ENCODE measurements at places on chromosomes 12 and 14. TPM values are rescaled to one million over a fixed set of nuclear protein-coding genes. Genes with fewer than 3 reads are reported as not detected.

GRCh38 chr14:65840786-65841185, 428.3 kb downstream of the FUT8 start:
- DNase-seq, result no peak

DNA sequence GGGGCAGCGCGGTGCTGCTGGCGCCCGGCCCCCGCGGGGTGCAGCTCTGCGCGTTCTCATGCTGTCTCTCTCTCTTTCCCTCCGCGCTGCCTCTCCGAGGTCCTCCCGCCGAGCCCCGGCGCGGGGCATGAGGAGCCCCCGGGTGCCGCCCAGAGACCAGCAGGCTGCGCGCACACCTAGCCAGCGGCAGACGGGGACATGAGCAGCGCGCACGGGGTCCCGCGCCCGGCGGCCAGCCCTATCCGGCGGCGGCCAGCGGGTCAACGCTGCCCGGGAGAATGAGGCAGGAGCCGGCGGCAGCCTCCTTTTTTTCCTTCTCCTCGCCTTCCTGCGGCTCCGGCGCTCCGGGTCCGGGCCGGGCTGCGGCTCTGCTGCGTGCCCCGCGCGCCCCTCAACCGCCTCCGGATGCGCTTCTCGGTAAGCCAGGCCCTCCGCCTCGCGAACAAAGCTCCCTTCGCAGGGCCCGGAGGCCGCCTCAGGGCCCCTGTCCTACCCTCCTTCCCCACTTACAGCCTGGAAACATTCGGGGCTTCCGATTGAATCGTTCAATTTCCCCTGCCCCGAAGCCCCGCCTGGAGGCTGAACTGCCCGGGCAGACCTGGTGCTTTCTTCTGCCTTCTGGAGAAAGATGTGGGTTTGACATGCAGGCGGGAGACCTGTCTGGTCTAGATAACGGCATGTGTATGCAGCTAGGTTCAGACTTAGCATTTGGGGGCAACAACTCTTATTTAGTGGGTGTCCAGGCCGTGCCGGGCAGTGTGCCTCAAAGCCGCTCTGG, at the start of gene TUNAR:
TUNAR (plus strand) TSS at position 72 of the 778 bp plus-strand sequence.
- no peak for DNase-seq

DNA sequence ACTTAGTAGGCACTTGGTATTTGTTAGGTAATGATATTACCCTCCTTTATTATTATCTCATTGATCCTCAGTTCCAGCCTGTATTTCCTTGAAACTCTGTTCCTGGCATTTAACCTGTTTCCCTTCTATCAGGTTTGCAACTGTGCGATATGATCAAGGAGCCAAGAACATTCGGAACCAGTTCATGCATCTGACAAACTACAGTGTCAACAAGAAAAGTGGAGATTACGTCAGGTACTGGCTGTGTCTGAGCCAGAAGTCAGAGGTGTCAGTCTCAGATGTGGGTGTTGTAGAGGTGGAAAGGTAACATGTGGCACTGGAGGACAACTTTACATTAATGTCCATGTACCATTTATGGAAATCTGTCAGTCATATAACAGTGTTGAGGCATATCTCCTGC, 56.7 kb downstream of the TTLL5 start:
- DNase-seq, result no peak

- DNase-seq, result no peak
These were observed 8.5 kb downstream of the MYH6 start for GRCh38 chr14:23399591-23399990.

GRCh38 chr12:123232472-123232806, 502 bp downstream of the MPHOSPH9 start:
- DNase-seq, result no peak

The PTGDR gene
- total RNA-seq, result 2.7 TPM

GRCh38 chr12:25025260-25025659, 76.4 kb upstream of the BCAT1 start:
- no peak for DNase-seq

- DNase-seq, result no peak
These were observed 261.5 kb downstream of the PCNX1 start for GRCh38 chr14:71168564-71169427.

- no peak for DNase-seq
These were observed 406.9 kb upstream of the SOX5 start for GRCh38 chr12:24356240-24356804.

DNA sequence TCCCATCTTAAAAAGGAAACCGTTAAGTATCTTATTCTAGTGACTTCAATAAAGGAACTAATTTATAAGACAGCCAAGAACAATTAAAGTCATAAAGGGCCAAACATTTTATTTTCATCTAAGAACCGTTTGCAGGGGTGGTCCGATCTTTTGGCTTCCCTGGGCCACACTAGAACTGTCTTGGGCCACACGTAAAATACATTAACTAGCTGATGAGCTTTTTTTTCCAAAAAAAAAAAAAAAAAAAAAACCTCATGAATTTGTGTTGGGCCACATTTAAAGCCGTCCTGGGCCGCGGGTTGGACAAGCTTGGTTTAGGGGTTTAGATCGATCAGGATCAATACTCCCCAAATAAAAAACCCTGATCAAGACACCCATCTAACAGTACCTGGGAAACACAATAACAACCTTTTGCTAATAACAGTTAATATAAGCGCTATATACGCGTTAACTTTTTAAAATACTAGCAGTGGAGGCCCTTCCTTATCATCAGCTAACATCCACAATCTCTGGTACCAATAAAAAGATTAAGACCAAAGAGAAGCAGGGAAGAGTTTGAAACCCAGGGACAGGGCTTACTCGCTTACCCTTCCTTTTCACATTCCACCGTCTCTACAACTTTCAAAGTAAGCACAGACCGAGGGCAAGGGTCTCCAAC, 1.1 kb downstream of the NAP1L1 start:
- no peak for DNase-seq

Data from CD8-positive, alpha-beta T cell (primary cell).